ENCODE measurements at places on chromosomes 7 and 10.
A peak's percentile ranks its signal among the peaks of the same experiment; 100 is the strongest.

GRCh38 chr7:87564296-87564963, 36.3 kb downstream of the ABCB1 start:
- DNase-seq: peak; percentile 20

- no peak for DNase-seq
Observed at GRCh38 chr7:36090976-36091873, 61.8 kb upstream of the EEPD1 start.

DNA sequence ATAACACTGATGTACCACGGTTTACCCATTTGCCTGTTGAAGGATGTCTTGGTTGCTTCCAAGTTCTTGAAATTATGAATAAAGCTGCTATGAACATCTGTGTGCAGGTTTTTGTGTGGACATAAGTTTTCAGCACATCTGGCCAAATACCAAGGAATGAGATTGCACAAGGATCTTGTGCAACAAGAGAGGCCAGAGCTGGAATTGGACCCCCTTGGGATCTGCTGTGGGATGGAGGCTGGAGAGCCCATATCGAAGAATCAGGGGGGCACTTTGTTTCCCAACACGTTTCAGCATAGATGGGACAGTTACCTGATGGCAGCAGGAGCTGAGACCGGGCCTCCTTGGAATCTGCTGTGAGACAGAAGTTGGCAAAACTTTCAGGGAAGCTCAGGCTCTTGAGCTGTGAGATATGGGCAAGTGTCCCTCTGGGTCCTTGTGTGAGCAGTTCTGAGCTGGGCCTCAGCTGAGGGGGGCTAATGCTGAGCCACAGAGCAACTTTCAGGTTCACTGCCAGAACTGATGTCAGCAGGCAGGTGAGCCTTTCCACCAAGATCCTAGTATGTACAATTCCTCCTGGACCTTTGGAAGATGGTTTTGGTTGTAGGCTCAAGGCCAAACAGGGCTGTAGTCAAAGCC, 115.2 kb upstream of the RAB18 start:
- no peak for DNase-seq

- peak; percentile 27 for DNase-seq
Observed at GRCh38 chr7:112938863-112939573, 147.6 kb downstream of the GPR85 start.
